ENCODE measurements at places on chromosomes 5 and 9. TPM values are rescaled to one million over a fixed set of nuclear protein-coding genes. Genes with fewer than 3 reads are reported as not detected.

Gene DCAF12
- 59.5 TPM for polyA plus RNA-seq

Gene ACO1
- polyA plus RNA-seq: 50.3 TPM

Gene PCDHGA11
- 3.8 TPM for polyA plus RNA-seq

Gene PCDHAC1
- 0.06 TPM for polyA plus RNA-seq

Gene FOXD4L5
- 0.39 TPM for polyA plus RNA-seq

Gene ZNF483
- 6.4 TPM for polyA plus RNA-seq

Gene GARIN3
- not detected for polyA plus RNA-seq

Gene PCA3
- polyA plus RNA-seq: 1.3 TPM

Gene IFNA13
- not detected for polyA plus RNA-seq

Gene ALDH1A1
- 256 TPM for polyA plus RNA-seq

Gene SIGMAR1
- polyA plus RNA-seq: 56.3 TPM

Gene AGTPBP1
- polyA plus RNA-seq: 26.1 TPM

Gene FCN2
- polyA plus RNA-seq: 0.77 TPM

Gene PCDHGA4
- polyA plus RNA-seq: 2.4 TPM
